GM12865 (cell line): ENCODE measurements at places on chromosomes 1 and 21.

DNA sequence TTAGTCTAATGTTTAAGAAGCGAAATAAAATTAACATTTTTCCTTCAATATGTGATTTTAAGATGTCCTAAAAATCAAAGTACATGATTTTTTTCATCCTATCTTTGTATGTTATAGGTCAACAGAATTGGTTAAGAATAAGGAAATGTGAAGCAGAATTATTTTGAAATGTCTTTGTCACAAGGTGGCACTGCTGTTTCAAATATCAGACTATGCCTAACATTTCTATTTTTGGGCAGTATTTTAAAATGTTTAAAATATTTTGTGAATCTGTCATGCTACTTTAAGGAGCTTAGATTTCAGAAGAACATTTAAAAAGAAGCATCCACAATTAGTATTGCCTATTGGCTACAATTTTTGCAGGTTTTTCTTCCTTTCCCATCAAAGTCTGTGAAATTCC lies 38.7 kb downstream of the AMY1C start:
- peak; percentile 14 for DNase-seq

GRCh38 chr1:163365186-163365585 lies 43.4 kb downstream of the NUF2 start:
- DNase-seq: no peak

DNA sequence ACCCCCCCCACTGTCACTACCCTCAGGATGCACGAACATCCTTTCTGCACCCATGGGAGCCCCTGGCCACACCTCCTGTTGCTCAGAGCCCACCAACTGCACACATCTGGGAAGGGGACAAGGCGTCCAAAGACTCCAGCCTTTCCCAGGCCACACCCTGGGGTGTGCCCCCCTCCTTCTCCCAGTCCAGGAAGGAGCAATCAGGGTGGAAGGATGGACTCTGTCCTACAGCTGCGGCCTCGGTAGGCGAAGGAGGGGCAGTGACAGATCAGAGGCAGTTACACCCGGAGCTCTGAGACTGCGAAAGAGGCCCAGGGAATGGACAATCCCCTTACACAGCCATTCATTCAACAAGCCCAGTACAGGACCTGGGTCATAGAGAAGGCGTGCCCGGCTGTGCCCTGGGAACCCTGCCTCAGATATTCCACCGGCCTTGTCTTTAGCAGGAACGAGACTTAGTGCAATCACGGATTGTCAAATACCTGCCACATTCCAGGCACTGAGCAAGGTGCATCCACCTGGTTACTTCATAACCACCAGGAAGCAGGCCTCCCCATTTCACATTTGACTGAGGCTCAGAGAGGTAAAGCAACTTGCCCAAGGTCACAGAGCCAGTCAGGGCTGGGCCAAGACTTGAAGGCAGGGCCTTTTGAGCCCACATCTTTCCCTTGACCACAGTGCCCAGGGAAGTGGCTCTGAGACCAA lies 9.4 kb downstream of the HSPG2 start:
- DNase-seq: no peak

DNA sequence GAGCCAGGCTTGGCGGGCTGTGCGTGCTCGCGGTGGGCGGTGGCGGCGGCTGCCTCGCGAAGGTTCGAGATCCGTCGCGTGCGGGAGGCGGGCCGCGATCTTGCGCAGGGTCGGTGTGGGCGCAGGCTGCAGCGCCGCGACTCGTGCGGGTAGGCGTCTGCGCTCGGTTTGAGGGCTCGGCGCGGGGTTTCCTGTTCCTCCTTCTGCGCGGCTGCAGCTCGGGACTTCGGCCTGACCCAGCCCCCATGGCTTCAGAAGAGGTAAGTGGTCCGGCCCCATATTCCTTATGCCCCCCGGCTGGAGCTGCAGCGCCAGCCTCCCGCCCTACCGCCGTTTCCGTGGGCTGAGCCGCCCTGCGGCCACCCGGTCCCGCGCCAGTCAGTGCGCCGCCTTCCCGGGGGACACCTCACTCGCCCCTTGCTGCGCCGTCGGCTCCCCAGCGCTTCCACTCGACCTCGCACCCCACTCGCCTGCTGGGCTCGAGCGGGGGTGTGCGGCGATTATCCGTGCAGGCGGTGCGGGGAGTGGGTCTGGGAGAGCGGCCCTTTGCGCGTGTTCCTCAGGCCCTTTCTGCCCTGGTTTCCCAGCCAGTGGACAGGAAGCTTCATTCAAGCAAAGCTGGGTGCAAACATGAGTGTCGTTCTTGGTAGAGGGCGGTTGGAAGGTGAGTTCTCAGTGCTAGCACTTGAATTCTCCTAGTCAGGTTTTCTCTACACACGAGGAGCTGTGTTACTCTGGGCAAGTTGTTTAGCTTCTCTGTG lies at the start of gene CACYBP:
Gene CACYBP (plus strand): TSS at position 12 of the 761 bp plus-strand sequence. CDS start 234 bp downstream, at position 246.
- peak; percentile 58 for DNase-seq

GRCh38 chr1:71572038-71572437 lies 491.2 kb upstream of the ZRANB2 start:
- no peak for DNase-seq

DNA sequence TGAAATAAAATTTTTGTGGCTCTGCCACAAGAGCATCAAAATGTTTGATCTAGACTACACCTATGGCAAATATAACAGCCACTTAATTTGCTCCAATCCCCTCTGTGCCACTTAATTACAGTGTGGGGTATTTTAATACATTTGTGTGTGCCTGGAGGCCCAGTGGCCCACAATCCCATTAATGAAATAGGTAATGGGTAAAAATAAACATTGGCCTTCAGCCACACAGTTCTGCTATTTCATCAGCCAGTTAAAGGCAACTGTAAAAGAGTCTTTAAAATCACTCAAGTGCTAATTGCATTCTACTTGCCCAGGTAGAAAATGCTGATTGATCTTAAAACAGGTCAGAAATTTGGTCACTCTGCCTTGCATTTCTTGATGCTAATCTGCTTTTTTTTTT lies 151.6 kb upstream of the UBE2U start:
- DNase-seq: no peak

GRCh38 chr21:17492415-17493168 lies 20.3 kb upstream of the CXADR start:
- no peak for DNase-seq

- DNase-seq: no peak
These were observed 52.5 kb downstream of the MDM4 start for GRCh38 chr1:204568576-204569315.

- peak; percentile 3 for DNase-seq
These were observed 1.7 kb downstream of the DCAF8 start for GRCh38 chr1:160260406-160261382.

GRCh38 chr1:160309571-160309970 lies 24.6 kb upstream of the PEX19 start:
- no peak for DNase-seq

DNA sequence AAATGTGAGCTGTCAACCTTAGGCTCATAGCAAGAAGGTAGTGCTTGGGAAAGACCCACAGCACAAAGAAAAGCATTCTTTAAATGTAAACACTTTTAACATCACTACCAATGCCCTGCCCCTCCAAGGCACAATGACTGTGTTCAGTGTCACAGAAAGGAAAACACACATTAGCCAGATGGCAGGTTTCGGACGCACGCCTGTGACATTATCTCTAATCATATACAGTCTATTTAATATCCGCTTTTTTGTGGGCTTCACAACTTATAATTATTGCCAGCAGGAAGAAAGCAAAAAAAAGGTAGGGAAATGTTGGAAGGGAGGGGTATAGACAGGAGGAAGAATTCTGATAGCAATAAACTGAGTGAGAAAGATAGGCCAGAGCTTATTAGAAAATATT lies 112.4 kb upstream of the BEND5 start:
- DNase-seq: no peak

DNA sequence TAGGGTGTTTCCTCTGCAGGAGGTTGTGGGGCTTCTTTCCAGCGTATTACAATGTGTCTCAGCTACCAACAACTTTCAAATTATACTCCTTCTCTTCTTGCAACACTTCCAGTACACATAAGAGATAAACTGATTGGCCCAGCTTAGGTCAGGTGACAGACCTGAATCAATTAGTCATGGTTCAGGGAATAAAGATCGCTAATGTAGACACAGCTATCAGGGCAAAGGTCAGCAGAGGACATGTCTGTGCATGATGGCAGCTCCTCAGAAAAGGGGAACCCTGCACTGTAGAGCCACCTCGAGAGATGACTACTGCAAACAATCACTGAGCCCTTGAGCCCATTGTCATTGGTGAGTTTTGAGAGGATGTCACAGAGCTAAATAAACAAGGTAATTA lies 36.8 kb upstream of the PKN2 start:
- DNase-seq: peak; percentile 10

- DNase-seq: peak; percentile 52
These were observed 28.0 kb upstream of the SFPQ start for GRCh38 chr1:35220976-35221375.

DNA sequence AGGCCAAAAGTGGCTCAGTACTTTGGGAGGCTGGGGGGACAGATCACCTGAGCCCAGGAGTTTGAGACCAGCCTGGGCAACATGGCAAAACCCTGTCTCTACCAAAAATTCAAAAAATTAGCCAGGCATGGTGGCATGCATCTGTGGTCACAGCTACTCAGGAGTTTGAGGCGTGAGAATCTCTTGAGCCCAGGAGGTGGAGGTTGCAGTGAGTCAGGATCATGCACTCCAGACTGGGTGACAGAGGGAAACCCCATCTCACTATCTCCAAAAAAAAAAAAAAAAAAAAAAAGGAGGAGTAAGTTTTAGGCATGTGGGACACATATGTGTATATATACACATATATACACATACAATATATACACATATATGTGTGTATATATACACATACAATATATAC lies 165.3 kb upstream of the DPYD start:
- DNase-seq: no peak

GRCh38 chr1:99768104-99768503 lies 1.7 kb upstream of the FRRS1 start:
- no peak for DNase-seq

DNA sequence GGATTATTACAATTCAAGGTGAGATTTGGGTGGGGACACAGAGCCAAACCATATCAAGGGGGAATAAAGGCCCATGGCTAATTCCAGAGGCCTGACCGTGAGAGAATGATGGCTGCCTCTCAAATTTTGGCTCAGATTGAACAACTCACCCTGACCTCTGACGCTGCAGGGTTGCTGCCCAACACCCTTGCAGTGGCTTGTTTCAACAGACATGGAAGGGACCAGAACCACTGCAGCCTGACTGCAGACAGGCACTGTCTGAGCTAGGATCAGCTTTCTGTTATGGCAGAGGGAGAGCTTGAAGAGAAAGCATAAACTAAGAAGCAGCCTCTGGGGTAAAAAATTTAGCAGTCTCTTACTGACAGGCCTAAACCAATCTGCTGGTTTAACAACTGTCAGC lies 90.2 kb upstream of the GADD45A start:
- DNase-seq: no peak

DNA sequence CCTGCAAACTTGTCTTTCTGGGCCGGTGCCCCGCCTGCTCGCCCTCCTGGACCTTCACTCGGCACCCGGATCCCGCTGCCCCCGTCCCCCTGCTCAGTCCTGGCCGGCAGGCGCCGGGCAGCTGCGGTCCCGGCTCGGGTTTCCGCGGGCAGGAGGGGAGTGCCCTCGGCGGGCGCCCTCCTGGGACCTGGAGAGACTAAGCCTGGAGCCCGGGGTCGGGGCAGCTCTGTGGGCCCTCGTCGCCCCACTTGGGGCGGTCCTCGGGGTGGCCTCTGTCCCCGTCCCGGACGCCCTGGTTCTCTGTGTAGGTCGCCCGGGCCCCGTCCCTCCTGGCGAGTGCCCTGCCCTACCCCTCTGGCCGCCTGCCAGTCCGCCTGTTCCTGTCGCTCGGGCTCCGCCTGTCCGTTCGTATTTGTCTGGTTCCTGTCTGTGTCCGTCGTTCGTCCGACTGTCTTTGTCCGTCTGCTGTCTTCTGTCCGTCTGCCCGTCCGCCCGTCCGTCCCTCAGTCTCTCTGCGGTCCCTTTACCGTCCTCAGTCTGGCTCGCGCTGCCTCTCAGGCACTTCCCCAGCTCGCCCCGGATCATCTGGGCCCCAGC lies 490 bp downstream of the SERINC2 start:
- DNase-seq: peak; percentile 30

DNA sequence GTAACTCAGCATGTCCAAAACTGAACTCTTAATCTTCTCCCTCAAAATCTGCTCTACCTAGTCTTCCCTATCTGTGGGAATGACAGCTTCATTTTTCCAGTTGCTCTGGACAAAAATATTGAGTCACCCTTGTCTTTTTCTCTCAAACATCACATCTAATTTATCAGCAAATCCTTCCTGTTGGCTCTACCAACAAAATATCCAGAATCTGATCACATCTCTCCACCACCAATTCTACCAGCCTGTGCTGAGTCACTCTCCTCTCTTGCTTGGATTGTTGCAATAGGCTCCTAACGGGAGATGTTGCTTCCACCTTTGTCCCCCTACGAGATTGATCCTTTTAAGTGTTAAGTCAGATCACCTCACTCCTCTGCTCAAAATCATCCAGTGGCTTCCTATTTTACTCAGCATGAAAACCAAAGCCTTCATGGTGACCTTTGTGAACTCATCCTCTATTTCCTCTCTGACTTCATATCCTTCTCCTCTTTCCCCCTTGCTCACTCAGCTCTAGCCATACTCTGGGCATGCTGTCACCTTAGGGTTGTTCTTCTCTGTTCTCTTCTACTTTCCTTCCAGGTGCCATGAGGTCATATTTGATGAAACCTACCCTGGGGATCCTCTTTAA lies 21.5 kb upstream of the SMYD2 start:
- peak; percentile 19 for DNase-seq

- DNase-seq: no peak
These were observed 6.6 kb upstream of the CD48 start for GRCh38 chr1:160718210-160718609.
